ENCODE measurements at places on chromosomes 7 and 10. TPM values are rescaled to one million over a fixed set of nuclear protein-coding genes. Genes with fewer than 3 reads are reported as not detected.

TMEM140 gene
- total RNA-seq = 4.4 TPM

SFXN3 gene
- 14.3 TPM for total RNA-seq

BLNK gene
- total RNA-seq = 14.5 TPM

DGKB gene
- 0.16 TPM for total RNA-seq

GIMAP4 gene
- total RNA-seq = 3.1 TPM

FAM241B gene
- total RNA-seq = 5.1 TPM

RNF148 gene
- total RNA-seq = 0.79 TPM

SH2D4B gene
- not detected for total RNA-seq

HOXA3 gene
- total RNA-seq = 1.9 TPM

PILRA gene
- 4.4 TPM for total RNA-seq

C10orf67 gene
- total RNA-seq = not detected

C7orf33 gene
- total RNA-seq = not detected

PRPS1L1 gene
- total RNA-seq = not detected

- H3K4me1 ChIP-seq = peaks cover 12% of the 10 kb centered on the region
- H3K4me3 ChIP-seq = no peak overlapping the region
- H3K27ac ChIP-seq = no peak overlapping the region
- DNase-seq = no peak
Observed at GRCh38 chr10:50419756-50420155, 168.4 kb upstream of the ASAH2 start.

GRCh38 chr7:543501-544337, 24.1 kb upstream of the PDGFA start:
- no peak overlapping the region for H3K27ac ChIP-seq
- H3K36me3 ChIP-seq = no peaks in the 10 kb centered on the region
- no peaks in the 10 kb centered on the region for H3K27me3 ChIP-seq
- no peaks in the 10 kb centered on the region for H3K4me1 ChIP-seq

DNA sequence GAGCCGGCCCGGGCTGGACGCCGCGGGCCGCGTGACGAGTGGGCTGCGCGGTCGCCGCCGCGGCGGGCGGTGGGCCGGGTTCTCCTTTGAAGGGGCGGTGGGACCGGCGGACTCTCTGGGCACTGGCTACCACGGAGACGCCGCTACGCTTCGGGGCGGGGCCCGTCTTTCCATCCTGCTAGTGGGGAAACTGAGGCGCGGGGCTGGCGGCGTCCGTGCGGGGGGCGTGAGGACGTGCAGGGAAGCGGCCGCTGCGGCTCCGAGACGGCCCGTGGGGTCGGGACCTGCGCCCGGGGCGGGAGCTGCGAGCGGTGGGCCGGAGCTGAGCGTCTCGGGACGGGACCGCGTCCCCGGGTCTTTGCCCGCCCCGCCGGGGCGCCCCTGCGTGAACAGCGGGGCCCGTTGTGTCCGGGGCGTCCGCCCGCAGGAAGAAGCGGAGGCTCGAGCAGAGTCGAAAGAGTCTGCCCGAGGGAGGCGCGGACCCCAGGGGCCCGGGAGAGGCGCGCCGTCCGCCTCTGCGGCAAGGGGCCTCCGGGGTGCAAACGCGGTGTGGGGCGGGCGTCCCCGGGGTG, 548 bp upstream of the BNIP3 start:
- no peaks in the 10 kb centered on the region for H3K4me1 ChIP-seq
- no peak overlapping the region for H3K27ac ChIP-seq
- DNase-seq = no peak
- no peaks in the 10 kb centered on the region for H3K27me3 ChIP-seq
- peak overlapping the region; percentile 76 for H3K4me3 ChIP-seq

- DNase-seq = no peak
- H3K27ac ChIP-seq = no peak overlapping the region
- no peaks in the 10 kb centered on the region for H3K27me3 ChIP-seq
- no peak overlapping the region for H3K4me3 ChIP-seq
- no peaks in the 10 kb centered on the region for H3K36me3 ChIP-seq
Observed at GRCh38 chr7:117375380-117375779, 51.9 kb downstream of the ASZ1 start.

GRCh38 chr10:27744802-27745731, 552 bp downstream of the MKX start:
- peak; percentile 59 for DNase-seq
- H3K4me3 ChIP-seq = no peak overlapping the region
- H3K4me1 ChIP-seq = peaks cover 25% of the 10 kb centered on the region
- H3K36me3 ChIP-seq = no peaks in the 10 kb centered on the region
- H3K27ac ChIP-seq = no peak overlapping the region
- H3K27me3 ChIP-seq = peaks cover 4% of the 10 kb centered on the region

GRCh38 chr10:116371737-116372136, 47.5 kb downstream of the CCDC172 start:
- no peak for DNase-seq
- H3K27me3 ChIP-seq = no peaks in the 10 kb centered on the region
- H3K36me3 ChIP-seq = no peaks in the 10 kb centered on the region
- H3K27ac ChIP-seq = no peak overlapping the region
- H3K4me1 ChIP-seq = no peaks in the 10 kb centered on the region

DNA sequence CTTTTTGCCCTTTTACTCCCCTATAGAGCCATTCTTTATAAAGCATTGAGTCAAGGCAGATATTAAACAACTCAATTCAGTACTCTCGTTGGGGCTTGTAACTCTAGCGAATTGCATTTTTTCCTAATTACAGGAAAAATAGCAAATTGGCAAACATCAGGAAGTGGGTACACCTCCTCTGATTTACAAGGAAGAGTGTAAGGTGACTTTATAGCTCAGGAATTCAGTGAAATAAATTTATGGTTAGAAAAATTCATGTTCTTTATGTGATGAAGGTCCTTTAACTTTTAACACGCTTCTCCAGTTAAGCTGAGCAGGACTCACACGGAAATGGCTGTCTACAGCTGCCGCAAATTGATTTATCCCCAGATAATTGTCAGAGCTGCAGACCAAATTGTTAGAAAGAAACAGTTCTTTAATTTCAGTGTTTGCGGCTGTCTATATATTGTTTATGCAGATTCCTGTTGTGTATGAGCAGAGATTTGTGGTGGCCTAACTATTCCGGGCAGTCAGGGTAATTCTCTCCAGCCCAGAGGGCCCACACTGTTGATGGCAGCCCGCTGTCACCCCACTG, 151.1 kb upstream of the MKI67 start:
- no peak for DNase-seq
- no peak overlapping the region for H3K4me3 ChIP-seq
- no peak overlapping the region for H3K27ac ChIP-seq
- peaks cover 7% of the 10 kb centered on the region for H3K27me3 ChIP-seq

DNA sequence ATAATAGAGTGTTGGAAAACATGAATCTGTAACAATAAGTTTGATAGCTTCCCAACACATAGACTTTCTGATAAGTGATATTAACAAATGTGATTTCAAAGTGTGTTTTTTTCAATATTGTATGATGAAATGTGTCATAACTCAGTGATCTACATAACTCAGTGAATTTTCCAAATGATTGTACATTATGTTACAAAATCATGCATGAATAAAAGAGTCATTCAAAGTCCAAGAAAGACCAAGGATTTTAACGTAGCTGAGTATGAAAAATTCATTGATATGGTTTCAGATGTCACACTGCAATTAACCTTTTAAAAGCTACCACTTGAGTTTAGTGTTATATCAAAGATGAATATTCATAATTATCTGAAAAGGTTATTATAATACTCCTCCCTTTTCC, 111.2 kb downstream of the MYOF start:
- H3K36me3 ChIP-seq = no peaks in the 10 kb centered on the region
- H3K4me1 ChIP-seq = no peaks in the 10 kb centered on the region
- H3K27me3 ChIP-seq = no peaks in the 10 kb centered on the region
- no peak overlapping the region for H3K27ac ChIP-seq
- no peak for DNase-seq
- H3K4me3 ChIP-seq = no peak overlapping the region

DNA sequence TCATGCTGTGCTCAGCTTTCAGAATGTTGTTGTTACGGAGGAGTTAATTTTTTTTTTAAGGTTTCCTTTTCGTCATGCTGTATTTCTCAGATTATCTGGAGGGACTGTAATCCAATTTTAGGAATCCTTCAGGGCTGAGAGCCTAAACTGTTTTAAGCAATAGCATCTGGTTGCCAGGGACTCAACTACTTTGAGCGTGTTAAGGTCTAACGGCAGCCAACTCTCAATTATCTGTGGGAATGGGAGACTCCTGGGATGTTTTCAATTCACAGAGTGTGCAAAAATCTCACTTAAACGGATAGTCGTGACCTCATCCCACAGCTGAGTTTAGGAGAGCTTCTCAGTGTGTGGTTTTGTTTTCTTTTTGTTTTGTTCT, 291.7 kb downstream of the AUTS2 start:
- H3K4me1 ChIP-seq = no peaks in the 10 kb centered on the region
- DNase-seq = no peak
- no peak overlapping the region for H3K27ac ChIP-seq
- no peaks in the 10 kb centered on the region for H3K36me3 ChIP-seq
- no peaks in the 10 kb centered on the region for H3K27me3 ChIP-seq

DNA sequence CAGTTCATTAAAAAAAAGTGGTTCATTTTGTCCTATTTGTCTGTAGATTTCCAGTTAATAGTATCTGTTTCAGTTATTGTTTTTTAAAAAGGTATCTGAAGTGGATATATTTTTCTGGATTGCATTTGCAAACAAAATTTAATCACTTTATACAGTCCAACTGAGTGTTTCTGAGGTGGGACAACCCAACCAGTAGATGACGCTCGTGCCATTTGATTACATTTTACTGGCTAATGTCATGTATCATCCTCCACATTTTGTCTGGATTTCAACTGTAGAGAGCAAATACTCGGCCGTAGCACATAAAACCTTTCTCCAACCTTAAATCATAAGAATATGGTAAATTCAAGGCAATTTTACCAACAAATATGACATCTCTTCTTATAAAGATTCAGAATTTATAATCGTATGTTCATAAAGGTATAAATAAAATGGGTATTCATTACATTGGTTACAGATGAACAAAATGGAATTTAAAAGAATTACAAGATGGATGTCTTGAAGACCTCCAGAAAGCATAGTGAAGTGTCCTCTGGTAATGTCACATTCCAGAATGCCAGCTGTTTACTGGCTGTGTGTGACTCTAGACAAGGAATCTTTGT, 789.0 kb downstream of the PHTF2 start:
- no peak for DNase-seq
- no peaks in the 10 kb centered on the region for H3K36me3 ChIP-seq
- H3K4me1 ChIP-seq = no peaks in the 10 kb centered on the region
- no peak overlapping the region for H3K27ac ChIP-seq
- no peaks in the 10 kb centered on the region for H3K27me3 ChIP-seq

GRCh38 chr10:116629340-116629739, 8.6 kb downstream of the PNLIPRP2 start:
- H3K4me3 ChIP-seq = peak overlapping the region; percentile 4
- peaks cover 54% of the 10 kb centered on the region for H3K36me3 ChIP-seq
- H3K27me3 ChIP-seq = no peaks in the 10 kb centered on the region
- H3K4me1 ChIP-seq = no peaks in the 10 kb centered on the region
- peak; percentile 44 for DNase-seq

DNA sequence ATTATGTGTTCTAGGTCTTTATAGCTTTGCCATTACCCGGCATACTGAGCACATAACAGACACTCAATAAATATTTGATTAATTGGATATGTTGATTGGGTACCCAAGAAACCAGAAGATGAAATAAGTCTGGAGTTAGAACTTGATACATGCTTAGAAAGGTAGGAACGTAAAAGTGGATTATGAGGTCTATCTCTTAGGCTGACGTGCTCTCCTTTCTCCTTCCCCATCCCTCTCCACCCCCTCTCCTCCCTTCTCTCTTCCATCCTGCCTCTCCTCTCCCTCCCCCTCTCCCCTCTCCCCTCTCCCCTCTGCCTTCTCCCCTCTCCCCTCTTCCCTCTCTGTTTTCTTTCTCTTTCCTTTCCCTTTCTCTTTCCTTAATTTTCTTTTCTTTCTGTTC, 34.0 kb downstream of the AUTS2 start:
- no peaks in the 10 kb centered on the region for H3K4me1 ChIP-seq
- H3K4me3 ChIP-seq = no peak overlapping the region
- no peaks in the 10 kb centered on the region for H3K36me3 ChIP-seq
- DNase-seq = no peak
- H3K27me3 ChIP-seq = no peaks in the 10 kb centered on the region

- H3K4me3 ChIP-seq = no peak overlapping the region
- H3K27ac ChIP-seq = no peak overlapping the region
- DNase-seq = no peak
Observed at GRCh38 chr7:122552769-122553168, 146.1 kb downstream of the RNF133 start.

DNA sequence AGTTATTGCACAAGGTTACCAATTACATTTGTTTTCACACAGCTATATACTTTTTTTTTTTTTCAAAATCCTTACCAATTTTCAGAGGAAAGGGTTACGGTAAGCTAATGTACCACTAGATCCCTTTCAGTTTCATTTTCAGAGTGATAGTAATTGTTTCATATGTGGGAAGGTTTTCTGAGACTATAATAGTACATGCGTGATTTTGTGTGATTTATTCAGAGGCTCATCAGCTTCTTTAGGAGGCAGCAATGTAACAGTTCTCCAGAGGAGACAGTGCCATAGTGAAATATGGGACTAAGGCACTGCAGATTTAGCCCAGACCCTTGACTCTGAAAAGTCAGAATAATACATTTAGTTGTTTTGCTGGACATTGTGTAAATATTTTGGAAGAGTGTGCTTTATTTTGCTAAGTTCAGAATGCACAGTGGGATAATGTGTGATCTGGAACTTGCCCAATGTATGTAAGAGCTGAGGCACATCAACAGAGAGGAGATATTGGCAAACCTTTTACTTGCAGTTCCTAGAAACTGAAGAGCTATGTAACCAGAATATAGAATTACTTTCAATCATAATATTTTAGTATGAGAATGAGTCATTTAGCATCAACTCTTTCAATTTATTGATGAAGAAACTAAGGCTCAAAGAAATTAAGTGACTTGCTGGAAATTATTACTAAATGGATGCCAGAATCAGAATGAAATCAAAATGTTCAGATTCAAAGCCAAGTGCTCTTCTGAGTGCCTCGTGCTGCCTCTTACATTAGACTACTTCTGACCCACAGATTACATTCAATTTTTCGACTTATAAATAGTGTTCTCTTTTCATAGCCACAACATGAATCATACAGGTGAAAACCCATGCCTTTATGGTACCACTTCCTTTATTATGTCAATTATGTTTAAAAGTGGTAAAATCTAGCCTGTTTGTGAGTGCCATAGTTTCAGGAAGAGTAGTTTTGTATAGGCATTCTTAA, 207.7 kb upstream of the TEX47 start:
- no peaks in the 10 kb centered on the region for H3K4me1 ChIP-seq
- no peaks in the 10 kb centered on the region for H3K27me3 ChIP-seq
- H3K27ac ChIP-seq = no peak overlapping the region
- H3K4me3 ChIP-seq = peak overlapping the region; percentile 6
- DNase-seq = no peak
- no peaks in the 10 kb centered on the region for H3K36me3 ChIP-seq

- no peak overlapping the region for H3K4me3 ChIP-seq
- no peak for DNase-seq
- H3K27ac ChIP-seq = no peak overlapping the region
- no peaks in the 10 kb centered on the region for H3K4me1 ChIP-seq
Observed at GRCh38 chr7:9217204-9217603, 783.8 kb downstream of the NXPH1 start.
